ENCODE measurements at places on chromosomes 1 and 21.

- DNase-seq: no peak
Observed at GRCh38 chr1:99784143-99784542, 17.7 kb upstream of the FRRS1 start.

DNA sequence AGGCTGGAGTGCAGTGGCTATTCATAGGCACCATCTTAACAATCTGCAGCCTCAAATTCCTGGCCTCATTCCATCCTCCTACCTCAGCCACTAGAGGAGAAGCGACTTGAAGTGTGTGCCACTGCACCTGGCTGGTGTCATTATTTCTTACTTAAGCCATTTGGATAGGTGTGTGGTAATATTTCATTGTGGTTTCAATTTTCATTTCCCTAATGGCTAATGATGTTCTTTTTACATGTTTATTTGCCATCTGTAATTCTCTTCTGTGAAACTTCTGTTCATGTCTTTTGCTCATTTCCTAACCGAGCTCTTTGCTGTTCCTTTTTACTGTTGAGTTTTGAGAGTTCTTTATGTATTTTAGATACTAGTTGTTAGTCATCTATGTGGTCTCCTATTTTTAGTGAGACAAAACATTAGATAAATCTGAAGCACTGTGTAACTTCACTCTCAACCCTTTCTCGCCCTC is 66.8 kb downstream of the SLC27A3 start:
- no peak for DNase-seq

DNA sequence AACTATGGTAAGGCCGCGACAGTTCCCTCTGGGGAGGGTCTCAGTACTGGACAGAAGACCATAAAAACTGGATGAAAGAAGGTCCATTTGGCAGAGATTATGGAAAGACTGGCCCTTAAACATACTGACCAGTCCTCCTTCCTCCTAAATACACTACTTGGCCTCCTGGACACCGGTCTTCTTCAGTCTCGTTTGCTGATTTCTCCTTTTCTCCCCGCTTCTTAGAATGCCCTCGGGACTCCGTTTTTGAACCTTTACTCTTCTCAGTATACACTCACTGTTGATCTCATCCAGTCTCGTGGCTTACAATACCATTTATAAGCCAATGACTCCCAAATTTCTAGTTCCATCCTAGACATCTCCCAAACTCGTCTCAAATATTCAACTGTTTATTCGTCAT is 694 bp upstream of the MRPL9 start:
- no peak for DNase-seq

DNA sequence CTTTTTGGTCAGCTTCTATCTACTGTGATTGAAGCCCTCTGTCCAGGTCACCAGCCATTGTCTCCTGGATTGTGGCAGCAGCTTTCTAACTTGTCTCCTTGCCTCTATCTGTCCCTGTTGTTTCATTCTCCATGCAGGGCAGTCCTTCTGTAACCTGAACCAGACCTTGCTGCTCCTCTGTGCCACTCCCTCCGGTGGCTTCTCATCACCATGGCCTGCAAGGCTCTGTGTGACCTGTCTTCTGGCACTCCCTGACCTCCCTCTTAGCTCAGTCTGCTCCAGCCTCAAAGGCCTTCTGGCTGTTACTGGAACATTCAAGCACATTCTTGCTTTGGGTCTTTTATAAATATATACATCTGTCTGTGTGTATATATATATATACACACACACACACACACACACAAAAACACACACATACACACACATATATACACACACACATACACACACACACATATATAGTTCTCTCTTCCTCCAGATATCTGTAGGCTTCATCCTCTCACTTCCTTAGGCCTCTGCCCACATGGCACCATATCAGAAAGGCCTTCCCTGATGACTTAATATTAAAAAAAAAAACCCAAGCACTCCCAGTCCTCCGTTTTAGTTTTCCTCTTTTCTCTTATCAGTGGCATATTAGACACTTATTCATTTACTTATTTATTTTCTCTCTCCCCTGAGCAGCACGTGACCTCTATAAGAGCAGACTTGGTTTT is 21.2 kb upstream of the JUN start:
- DNase-seq: no peak

- no peak for DNase-seq
Observed at GRCh38 chr1:185990565-185990964, 256.4 kb downstream of the HMCN1 start.

- no peak for DNase-seq
Observed at GRCh38 chr1:244439391-244440032, 12.2 kb downstream of the ADSS2 start.

DNA sequence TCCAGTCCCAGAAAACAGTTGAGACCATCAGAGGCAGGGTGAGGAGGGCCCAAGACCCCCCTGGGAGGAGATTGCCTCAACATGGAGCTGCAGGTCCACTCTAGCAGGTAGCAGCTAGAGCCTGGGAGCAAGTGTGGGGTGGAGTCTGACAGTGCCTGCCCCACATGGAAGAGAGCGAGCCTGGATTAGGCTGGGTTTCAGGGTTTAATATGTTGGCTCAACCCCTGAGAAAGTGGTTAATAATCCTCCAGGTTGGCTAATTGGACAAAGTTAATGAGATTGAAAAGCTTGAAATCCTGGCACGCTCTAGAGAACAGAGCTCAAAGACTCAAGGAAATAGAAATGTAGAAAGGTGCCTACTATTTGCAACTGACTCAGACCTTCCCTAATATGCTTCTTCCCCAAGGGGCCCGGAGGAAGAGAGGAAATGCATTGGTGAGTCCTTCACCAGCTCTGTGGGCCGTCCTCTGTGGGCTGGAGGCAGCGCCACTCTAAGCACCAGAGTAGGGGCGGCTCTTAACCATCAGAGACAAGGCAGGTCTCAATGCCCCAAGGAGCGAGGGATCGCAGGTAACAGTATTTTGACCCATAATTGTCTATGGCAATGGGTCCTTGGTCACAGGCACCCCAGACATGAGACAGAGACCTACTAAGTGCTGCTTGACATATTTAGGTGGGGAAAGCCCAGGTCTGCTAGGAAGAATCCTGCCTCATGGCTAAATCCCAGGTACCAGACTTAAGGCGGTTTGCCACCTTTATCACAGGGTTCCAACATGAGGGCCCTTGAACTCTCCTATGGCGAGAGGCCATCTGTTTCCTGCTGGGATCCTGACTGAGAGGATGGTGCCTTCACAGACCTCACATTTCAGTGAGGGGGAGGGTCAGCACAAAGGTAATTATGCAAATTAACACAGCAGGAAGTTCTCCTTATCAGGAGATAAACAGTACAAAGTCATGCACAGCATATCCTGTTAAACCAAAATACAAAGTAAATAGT is 33.8 kb downstream of the RSPH1 start:
- DNase-seq: peak; percentile 50

DNA sequence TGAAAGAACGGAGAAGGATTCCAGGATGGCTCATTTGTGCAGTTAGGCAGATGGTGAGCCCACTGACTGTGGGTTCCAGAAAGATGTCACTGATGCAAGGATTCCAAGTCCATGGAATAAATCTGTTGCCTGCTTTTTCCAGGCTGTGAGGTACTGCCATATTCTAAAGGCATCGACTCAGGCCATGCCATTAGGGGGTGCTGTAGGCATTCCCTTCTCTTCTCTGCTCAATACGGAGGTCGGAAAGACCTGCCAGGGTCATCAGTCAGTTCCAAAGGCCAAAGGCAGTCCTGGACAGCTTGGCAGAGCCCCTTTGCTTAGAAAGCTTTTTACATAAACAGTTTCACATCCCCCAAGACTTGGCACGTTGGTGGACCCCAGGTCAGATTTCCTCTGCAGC is 31.7 kb upstream of the TMEM125 start:
- DNase-seq: peak; percentile 28

DNA sequence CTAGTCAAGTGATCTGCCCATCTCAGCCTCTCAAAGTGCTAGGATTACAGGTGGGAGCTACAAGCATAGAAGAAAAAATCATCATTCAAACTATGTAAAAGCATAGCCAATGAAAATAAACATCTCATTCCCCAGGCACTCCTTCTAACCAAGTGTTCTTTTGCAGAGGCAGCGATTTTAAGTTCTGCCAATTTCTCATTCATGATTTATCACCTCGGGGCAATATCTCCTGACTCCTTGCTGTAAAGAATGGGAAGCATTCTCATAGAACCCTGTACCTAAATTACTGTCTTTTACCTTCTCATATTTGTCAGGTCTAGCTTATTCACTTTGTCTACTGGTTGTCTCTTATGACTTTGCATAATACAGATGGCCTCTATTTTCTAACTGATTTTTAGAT is 32.5 kb upstream of the IVNS1ABP start:
- no peak for DNase-seq

GRCh38 chr1:234701737-234702341 is 91.9 kb upstream of the IRF2BP2 start:
- DNase-seq: no peak

- peak; percentile 74 for DNase-seq
Observed at GRCh38 chr1:10986525-10986890, 25.9 kb upstream of the TARDBP start.

DNA sequence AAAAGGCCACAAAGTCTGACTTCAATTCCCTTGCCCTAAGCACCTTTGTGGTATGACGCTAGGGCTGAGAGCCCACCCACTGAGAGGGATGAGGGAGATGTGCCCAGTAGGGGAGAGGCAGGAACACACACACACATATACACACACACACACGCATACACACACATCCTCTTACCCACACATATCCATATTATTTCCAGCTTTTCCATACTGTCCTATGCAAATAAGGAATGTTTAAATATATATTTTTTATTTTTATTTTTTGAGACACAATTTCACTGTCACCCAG is 3.0 kb downstream of the RAB25 start:
- DNase-seq: no peak

- no peak for DNase-seq
Observed at GRCh38 chr1:111882986-111883560, 106.4 kb downstream of the KCND3 start.

- DNase-seq: no peak
Observed at GRCh38 chr1:115134231-115134630, 44.9 kb upstream of the TSPAN2 start.

- DNase-seq: no peak
Observed at GRCh38 chr1:231494439-231495110, 33.9 kb upstream of the TSNAX start.

DNA sequence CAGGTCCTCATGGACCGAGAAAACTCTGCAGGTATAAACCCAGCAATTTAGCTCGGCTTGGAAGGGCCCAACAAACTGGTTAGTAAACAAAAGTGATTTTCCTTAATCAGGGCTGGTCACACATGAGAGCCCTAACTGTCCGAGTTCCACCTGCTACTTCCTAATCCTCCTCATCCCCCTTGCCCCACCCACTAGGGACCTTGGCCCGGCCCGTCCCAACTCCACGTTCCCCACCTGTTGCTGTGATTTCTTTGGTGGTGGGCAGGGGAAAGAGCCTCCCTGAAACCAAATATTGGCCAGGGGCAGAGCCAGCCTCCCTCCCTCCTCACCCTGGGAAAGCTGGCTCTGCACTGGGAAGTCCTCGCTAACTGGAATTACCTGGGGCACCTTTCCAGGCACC is 304.2 kb upstream of the PROX1 start:
- no peak for DNase-seq

- DNase-seq: peak; percentile 97
Observed at GRCh38 chr1:36486439-36487335, 4.0 kb upstream of the CSF3R start.

DNA sequence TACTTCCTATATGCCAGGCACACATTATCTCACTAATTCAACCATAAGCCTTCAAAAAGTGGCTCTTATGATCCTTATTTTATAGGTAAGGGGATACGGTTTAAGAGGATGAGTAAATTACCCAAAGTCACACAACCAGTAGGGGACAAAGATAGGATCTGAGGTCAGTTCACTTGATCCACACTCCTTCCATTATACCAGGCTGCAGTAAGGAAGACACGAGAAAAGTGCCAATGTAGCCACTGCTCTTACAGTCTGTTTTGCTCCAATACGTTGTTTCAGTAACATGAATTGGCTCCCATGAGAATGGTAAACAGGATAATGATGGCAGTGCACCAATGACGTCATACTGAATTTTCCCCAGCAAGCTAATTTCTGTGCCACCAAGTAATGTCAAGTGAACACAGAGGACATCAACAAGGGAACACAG is 15.4 kb upstream of the GUCA2A start:
- DNase-seq: no peak

All from MV-4-11 (cell line).